BJ (cell line): ENCODE measurements at places on chromosomes 2 and 18.
A peak's percentile ranks its signal among the peaks of the same experiment; 100 is the strongest.

GRCh38 chr2:74559912-74560311 is 5.4 kb downstream of the DOK1 start:
- no peak for DNase-seq

DNA sequence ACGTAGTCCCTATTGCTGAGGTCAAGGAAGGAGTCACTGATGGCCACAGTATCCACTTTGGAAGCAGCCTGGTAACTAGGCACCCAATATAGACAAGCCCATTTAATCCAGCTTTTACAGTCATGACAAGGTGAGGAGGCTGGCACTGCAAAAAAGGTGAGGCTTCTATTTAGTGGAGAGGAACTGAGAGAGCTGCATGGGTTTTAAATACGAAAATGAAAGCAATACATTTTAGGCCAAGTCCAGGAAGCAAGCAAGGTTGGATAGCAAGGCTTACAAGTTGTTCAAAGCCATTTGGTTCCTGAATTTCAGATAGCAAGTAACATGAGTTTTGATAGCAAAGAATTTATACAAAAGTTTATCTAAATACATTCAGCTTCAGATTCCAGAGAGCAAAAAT is 80.4 kb downstream of the SGPP2 start:
- DNase-seq, result no peak

DNA sequence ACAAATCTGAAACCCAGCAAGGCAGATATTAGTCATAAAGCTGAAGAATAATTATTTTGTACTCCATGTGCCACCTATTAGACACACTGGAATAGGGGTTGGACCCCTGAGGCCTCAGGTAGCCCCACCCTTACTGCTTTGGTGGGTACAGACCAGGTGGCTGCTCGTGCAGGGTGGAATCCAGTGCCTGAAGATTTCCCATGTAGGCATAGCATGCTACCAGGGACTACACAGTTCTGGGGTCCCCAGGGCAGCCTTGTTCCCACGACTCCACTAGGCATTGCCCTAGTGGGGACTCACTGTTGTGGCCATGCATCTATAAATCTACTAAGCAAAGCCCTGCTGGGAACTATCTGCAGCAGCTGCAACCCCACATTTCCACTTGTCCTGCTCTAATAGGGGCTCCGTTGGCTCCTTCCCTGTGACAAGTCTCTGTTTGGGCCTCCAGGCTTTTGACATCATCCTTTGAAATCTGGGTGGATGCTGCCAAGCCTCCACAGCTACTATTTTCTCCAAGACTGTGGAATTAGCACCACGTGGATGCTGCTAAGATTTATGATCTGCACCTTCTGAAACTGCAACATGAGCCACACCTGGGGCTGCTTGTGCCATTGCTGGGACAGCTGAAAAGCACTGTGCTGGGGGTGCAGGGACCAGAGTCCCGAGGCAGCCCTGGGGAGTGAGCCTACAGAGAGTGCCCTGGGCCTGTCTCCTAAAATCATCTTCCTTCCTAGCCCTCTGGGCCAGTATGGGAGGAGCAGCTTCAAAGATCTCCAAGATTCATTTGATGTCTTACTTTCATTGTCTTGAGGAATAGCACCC is 303.8 kb downstream of the FSIP2 start:
- no peak for DNase-seq

DNA sequence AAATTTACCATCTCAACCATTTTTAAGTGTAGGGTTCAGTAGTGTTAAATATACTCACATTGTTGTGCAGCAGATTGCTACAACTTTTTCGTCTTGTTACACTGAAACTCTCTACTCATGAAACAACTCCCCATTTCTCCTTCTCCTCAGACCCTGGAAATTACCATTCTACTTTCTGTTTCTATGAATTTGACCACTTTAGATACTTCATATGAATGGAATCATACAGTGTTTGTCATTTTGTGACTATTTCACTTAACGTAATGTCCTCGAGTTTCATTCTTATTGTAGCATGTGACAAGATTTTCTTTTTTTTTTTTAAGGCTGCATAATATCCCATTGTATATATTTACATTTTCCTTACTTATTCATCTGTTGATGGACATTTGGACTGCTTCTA is 203.8 kb downstream of the PLCL1 start:
- no peak for DNase-seq

DNA sequence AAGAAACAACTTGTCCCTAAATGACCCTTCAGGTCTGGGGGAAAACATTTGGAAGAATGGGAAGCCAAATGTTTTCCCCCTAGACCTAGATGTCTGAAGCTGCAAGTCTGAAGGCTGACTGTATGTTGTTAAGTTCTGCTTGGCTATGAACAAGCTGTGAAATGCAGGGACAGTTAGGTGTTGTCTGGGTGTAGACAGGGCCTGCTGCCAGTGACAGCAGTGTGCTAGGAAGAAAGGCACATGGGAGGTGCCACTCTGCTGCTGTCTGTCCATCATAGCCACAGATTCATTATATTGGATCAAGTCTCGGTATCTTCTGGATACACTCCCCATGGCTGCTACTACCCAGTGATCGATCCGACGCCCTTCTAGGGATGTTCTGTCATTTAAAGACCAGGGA is 265.9 kb upstream of the PXDN start:
- no peak for DNase-seq

DNA sequence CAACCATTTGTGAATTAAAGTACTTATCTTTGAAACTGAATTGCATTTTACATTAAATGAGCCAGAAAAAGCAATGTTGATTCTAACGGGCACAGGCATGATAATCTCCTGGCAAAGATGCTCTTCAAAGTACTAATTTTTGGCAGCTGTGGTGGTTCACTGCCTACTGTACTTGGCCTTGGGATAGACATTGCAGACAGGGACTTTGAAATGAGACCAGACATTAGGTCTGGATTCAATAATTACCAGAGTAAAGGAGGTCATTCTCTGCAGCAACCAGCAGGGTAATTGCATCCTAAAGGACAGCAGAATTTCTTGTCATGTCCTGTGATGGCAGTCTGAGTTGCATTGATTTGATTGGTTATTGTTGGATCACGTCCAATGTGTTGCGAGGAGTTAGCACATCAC is 986.5 kb downstream of the TDRD15 start:
- DNase-seq, result no peak

- no peak for DNase-seq
Observed at GRCh38 chr18:21803495-21803894, 62.9 kb downstream of the MIB1 start.

DNA sequence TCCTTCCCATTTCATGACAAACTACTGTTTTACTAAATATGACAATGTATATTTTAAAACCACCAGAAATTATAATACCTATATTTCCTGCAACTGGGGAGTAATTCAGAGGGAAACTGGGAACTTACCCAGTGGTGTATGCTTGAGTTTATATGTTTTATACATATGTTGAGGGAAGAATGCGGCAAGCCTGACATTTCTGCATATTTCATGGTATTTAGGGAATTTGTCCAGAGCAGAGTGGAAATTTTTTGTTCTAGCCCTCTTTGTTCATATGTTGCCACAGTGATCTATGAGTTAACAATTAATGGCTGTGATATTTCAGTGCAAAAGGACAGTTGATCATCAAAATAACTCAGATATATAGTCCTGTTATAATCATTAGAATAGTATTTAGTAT is 230.8 kb upstream of the VWC2L start:
- DNase-seq, result no peak

- DNase-seq, result no peak
Observed at GRCh38 chr2:101619191-101619591, 78.3 kb upstream of the MAP4K4 start.

- DNase-seq, result no peak
Observed at GRCh38 chr2:11933854-11934253, 187.4 kb downstream of the LPIN1 start.

GRCh38 chr2:82224301-82224940 is 1919.9 kb upstream of the LRRTM1 start:
- no peak for DNase-seq

GRCh38 chr2:10941383-10941782 is 29.6 kb downstream of the KCNF1 start:
- no peak for DNase-seq

GRCh38 chr18:48013162-48013561 is 82.7 kb upstream of the SMAD2 start:
- no peak for DNase-seq

GRCh38 chr2:204545861-204546735 is 823 bp downstream of the PARD3B start:
- DNase-seq, result no peak

DNA sequence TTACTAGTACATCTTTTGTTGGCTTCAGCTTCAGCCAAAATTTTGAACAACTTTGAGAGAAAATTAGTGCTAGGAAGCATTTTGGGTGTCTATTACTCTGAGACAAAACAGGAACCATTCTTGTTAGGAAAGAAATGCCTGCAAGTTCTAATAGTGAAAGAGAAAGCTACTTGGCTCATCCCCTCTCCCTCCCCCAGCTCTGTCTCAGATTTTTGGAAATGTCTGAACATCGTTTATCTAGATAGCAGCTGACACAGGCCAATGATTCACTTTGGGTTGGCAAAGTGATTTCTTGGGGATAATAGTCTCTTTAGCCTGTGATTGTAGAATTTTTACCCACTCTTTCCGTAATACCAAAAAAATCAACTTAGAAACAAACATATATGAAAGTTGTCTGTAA is 42.3 kb upstream of the PTPRM start:
- no peak for DNase-seq

- peak; percentile 6 for DNase-seq
Observed at GRCh38 chr2:212548455-212548819, 9.8 kb upstream of the ERBB4 start.

DNA sequence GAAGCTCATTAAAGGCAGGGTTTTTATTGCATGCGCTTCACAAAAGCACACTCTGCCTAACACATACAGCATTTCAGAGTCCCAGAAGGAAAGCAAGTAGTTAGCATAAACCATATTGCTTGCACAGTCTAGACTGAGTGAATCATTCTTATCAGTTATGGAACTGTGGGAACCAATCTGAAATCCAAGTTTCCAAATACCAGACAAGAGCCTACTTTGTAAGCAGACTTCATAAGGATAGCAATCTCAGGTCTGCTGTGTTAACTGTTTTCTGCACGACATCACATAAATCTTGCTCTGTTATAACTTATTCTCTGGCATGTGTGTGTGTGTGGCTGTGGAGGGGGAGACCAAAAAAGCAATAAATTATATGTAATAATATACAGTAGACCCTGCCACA is 608.1 kb upstream of the REG3G start:
- DNase-seq, result no peak

GRCh38 chr2:121821476-121822158 is 66.2 kb downstream of the TSN start:
- no peak for DNase-seq

DNA sequence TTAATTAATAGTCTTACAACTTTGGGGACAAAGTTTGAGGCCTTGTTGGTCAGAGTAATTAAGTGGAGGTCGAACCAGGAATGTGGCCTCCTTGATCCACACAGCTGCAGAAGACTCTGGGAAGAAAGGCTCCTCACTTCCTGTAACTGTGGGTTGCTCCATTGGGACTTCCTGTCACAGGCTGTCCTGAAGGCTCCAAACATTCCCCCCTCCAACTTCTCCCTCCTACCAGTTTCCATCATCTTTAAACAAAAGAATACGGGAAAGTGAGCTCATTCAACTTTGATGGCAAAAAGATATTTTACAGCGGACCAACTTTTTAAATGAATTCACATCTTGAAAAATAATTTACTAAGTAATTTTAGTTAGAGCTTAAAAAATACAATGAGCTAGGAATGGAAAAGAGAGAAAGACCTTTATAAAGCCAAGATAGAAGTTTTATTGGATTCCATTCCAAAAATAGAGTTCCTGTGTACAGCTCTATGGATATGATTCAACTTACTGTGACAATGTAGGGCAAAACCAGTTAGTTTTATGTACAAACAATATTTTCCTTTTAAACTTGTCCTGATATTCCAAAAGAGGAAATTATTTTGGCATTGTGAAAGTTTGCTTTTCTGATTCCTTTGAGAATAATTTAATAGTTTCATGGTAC is 212.0 kb upstream of the NABP1 start:
- peak; percentile 30 for DNase-seq

DNA sequence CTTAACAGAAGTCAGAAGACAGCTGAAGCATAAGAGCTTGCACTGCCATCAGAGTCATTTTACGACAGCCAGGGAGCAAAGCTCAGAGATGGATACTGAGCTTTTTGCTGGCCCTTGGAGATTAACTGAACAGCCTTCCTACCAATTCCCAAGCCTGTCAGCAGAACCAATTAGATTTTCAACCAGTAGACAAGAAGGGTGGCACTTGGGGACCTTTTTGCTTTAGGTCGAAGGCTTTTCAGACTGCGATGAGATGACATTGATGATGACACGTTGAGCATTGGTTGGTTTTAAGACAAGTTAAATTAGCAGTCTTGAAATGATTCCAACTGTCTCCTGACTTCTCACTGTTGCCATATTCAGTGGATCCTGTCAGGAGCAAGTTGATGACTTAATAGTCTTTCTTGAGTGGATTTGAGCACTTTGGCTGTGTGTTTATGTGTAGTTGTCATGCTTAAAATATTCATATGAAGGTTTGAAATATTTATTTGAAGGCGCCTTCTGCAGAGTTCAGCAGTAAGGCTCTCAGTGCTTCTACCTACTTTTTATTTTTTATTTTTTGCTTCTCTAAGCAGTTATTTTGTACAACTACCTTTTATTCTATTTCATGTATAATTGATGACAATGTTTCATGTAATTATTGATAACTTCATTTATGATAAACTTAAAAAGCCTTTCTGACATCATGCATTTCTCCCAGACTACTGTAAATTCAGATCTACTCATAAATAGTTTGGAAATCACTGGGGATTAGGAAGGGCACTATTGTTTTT is 256.7 kb downstream of the CAMKMT start:
- DNase-seq, result no peak

DNA sequence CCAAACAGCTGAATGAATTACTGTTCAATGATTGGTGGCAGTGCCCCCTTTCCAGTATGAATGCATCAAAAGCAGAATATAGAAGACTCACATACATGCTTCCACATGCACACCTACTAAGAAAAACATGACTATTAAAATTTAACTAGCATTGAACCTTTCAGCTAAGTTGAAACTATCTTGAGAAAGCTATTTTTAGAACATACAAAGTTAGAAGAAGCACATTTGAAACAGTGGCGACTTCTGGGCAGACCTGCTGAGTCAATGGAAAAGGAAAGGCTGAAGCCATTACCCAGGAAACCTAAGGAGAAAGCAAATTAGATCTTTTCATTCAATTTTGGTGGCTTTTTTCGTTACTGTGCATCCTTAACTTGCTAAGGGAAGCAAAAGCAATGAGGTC is 55.9 kb downstream of the PLA2R1 start:
- DNase-seq, result no peak

- DNase-seq, result peak; percentile 56
Observed at GRCh38 chr2:230751062-230751461, 38.4 kb downstream of the CAB39 start.

- no peak for DNase-seq
Observed at GRCh38 chr2:85681372-85681763, 12.8 kb upstream of the GNLY start.

- DNase-seq, result no peak
Observed at GRCh38 chr18:42413870-42414269, 458.8 kb downstream of the PIK3C3 start.

DNA sequence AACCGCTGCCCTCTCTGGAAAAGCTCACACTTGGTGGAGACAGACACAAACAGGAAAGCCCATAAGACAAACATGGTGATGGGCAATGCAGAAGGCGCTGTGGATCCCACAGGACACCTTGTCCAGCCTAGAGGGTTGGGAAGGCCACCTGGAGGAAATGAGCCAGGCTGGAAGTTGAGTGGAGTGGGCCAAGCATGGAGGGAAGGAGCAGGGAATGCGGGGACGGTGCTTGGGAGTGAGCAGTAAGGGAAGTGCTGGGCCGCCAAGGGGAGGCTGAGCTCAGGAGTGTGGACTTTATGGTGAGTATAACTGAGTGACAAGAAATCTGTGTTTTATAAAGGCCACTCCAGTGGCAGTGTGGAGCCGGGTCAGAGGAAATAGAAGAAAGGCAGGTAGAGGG is 2.8 kb upstream of the GRHL1 start:
- no peak for DNase-seq
